ENCODE measurements at places on chromosomes 6 and 20.

- no peak for DNase-seq
Measured at GRCh38 chr6:5316951-5317350, 55.6 kb downstream of the FARS2 start.

DNA sequence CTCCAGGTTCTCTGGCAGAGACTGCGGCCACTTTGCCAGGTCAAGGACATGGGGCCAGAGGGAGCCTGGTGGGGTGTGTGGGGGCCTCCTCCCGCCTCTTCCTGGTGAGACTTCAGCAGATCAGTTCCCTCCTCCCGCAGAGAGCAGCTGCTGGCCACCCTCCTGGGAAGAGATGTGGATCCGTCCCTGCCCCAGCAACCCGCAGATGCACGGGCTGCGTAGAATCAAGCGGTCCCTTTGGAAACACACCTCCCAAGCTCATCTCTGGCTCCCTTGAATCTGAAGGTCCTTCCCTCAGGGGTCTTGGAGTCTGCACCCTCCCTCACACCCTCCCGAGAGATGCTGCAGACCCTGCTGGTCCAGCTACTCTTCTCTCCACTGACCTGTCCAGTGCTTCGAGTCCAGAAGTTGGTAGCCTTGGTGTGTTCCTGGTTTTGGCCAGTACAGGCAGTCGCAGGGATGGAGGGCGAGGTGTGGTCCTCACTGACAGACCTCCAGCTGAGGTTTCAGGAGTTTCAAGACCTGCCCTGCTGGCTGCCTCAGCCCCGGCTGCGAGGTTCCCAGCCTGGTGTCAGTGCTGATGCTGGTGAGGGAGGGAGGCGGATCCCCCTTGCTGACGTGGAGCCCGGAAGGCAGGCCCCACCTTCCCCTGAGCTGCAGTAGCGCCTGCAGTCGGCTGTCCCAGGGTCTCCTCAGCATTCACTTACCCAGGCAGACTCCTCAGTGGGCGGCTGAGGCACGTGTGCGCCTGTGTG is at the start of gene NPBWR2:
Gene NPBWR2 (minus strand): TSS at position 585 of the 755 bp plus-strand sequence. CDS start 734 bp downstream, outside the sequence.
- no peak for DNase-seq

- DNase-seq, result no peak
Measured at GRCh38 chr20:59939052-59939878, 840 bp downstream of the PPP1R3D start.

DNA sequence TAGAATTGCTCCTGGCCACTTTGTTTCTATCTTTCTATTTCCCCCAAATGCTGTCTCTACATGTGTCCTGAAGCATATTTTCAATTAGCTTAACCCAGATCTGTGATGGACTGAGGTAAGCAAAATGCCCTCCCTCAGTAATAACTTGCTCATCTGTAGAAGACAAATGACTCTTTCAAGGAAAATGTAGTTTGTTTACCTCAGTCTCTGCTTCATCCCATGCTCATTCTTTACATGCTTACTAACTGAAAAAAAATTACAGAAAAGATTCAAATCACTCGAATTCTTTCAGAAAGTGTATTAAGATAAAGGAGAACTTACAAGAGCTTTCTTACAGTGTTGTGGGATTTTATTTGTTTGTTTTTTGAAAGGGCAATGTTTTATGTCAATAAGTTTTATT is 531.1 kb downstream of the LMBRD1 start:
- no peak for DNase-seq

DNA sequence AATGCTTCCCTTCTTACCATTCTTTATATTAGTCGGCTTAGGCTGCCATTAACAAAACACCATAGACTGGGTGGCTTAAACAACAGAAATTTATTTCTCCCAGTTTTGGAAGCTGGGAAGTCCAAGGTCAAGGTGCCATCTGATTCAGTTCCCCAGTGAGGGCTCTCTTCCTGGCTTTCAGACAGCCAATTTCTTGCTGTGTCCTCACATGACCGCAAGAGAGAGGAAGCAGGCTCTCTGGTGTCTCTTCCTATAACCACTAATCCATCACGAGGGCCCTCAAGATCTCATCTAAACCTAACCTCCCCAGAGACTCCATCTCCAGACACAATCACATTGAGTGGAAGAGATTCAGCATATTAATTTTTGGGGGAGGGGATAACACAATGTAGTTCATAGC is 193.0 kb upstream of the SGK1 start:
- DNase-seq, result no peak

DNA sequence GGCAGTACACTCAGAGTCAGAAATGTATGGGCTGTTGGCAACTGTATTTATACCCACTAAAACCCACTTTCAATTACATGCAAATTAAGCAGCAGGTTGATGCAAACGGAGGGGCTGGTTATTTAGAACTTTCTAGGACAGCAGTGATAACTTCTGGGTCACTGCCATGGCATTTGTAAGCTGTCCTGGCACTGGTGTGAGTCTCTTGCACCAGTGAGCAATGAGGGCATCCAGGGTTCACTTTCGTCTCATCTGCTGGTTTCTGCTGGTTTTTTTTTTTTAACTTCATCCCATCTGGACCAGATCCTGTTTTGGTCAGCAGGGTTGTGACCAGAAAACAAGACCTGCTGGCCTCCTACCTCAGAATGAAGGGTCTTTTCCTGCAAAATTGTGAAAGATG is 49.2 kb downstream of the CDH26 start:
- DNase-seq, result no peak
